ENCODE measurements at places on chromosomes 4 and X.

DNA sequence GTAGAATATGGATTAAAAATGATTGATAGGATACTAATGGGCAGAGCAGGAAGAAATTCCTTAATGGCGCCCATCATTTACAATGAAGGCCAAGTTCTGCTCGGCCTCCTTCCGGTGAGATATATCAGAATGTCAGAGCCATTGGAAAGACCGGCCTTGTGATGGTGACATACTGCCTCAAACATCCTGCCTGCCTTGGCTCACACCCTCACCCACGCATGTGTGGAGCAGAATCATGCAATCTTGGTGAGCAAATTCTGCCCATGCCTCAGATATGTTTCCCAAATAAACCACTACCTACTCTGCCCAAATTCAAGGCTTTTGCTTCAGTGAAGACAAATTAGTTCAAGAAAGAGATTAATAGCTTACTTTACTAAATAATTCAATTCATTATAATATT lies 163.3 kb downstream of the MID1 start:
- peak; percentile 69 for DNase-seq

DNA sequence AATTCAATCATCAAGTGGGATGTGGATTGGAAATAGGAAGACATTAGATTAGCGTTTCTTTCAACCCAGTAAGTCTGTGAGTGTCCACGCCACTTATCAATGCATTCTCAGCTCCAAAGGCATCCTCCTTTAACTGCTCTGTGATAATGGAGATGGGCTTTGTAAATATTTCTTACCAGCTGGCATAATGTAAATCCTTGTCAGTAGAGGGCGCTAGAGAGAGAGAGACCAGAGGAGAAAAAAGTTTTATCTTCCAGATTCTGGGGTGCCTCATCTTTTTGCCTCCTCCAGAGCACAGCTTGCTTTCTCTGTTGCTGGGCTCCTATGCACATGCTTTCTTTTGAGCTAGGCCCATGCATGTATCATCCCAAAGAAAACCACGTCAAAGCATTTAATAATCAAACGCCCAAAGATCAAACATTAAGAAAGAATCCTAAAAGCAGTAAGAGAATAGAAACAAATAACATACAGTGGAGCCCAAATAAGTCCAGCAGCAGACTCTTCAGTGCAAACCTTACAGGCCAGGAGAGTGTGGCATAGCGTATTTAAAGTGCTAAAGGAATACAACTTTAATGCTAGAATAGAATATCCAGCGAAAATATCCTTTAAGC lies 9.6 kb upstream of the MTMR1 start:
- peak; percentile 34 for DNase-seq

DNA sequence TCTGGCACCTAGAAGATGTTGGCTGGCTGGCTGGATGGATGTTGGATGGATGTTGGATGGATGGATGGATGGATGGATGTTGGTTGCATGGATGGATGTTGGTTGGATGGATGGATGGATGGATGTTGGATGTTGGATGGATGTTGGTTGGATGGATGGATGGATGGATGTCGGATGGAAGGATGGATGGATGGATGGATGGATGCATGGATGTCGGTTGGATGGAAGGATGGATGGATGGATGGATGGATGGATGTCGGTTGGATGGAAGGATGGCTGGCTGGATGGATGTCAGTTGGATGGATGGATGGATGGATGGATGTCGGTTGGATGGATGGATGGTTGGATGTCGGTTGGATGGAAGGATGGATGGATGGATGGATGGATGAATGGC lies 96.7 kb downstream of the PSAPL1 start:
- DNase-seq = no peak

- peak; percentile 5 for DNase-seq
Measured at GRCh38 chrX:148043271-148043855, 62.2 kb downstream of the FMR1NB start.

GRCh38 chr4:155512046-155512445 lies 135.3 kb upstream of the MAP9 start:
- no peak for DNase-seq

DNA sequence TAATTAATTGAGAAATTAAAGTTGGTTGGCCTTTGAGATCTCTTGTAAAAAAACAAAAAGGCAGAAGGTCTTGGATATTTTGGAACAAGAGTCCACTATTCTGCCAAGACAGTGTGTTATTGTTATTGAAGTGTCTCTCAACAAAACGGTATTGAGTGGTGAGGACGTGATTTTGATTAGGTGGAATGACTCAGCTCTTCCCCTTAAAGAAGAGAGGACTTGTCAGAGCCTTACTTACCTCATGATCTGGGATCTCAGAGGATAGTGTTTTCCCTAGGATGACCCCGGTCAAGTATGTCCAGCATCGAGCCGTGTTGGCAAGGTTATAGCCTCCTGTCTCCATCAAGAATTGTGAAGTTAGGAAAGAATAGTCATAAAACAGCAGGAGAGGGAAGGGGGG lies 110.9 kb downstream of the HDAC8 start:
- DNase-seq = no peak

- DNase-seq = no peak
Measured at GRCh38 chr4:92501456-92501855, 197.7 kb downstream of the GRID2 start.

GRCh38 chrX:13013363-13014110 lies 30.9 kb downstream of the FAM9C start:
- no peak for DNase-seq

GRCh38 chrX:98350940-98351339 lies 1467.2 kb downstream of the RPA4 start:
- DNase-seq = no peak

- DNase-seq = no peak
Measured at GRCh38 chr4:33890841-33891240, 2353.5 kb downstream of the ARAP2 start.
